Stomach (tissue), 19 donors: ENCODE measurements at places on chromosomes 16 and 17. TPM values are rescaled to one million over a fixed set of nuclear protein-coding genes. Genes with fewer than 3 reads are reported as not detected.

DNA sequence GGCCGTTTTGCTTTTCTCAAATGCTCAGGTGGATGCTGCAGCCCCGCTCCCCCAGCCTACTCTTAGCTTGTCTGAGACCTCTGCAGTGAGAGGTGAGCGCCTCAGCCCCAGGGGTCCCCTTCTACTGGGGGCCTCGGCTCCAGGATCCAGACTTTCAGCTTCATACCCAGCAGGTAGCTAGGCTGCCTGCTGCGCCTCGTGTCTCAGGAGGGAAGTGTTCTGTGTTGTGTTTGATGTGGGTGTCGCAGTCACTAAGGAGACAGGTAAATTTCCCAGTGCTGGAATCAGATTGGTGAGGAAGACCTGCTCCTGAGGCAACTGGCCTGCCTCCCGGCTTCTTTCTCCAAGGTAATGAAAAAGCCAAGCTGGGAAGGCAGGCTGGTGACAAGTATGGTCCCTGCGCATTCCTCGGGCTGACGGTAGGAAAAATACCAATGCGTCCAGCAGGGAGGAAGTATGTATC, 604.0 kb upstream of the SALL1 start:
- DNase-seq: no peak
- H3K36me3 ChIP-seq: no peaks in the 10 kb centered on the region
- H3K4me1 ChIP-seq: no peaks in the 10 kb centered on the region
- no peak overlapping the region for H3K4me3 ChIP-seq
- H3K27ac ChIP-seq: no peak overlapping the region
- H3K27me3 ChIP-seq: no peaks in the 10 kb centered on the region

The OTOA gene
- total RNA-seq: not detected

The OR4D1 gene
- total RNA-seq: not detected

DNA sequence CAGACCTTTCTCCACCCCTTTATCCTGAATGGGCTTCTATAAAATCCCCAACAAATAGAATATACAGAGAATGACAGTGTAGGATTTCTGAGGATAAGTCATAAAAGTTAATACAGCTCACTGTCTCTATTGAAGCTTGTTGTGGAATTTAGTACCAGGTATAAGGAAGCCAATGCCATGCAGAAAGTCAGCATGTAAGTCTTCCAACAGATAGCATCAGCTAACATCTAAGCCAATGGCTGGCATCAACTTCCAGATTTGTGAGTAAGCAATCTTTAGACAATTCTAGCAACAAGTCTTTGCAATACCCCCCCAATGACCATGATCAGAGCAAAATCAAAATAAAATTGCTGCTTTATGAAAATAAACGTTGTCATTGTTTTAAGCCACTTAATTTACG, 22.5 kb upstream of the LRRC37A3 start:
- H3K4me3 ChIP-seq: no peak overlapping the region
- H3K4me1 ChIP-seq: no peaks in the 10 kb centered on the region
- no peaks in the 10 kb centered on the region for H3K36me3 ChIP-seq
- H3K27ac ChIP-seq: no peak overlapping the region

The USP36 gene
- 36.4 TPM for total RNA-seq

GRCh38 chr16:50525716-50526115, 22.5 kb upstream of the NKD1 start:
- no peaks in the 10 kb centered on the region for H3K4me1 ChIP-seq
- no peak overlapping the region for H3K4me3 ChIP-seq

The SYCE1L gene
- total RNA-seq: not detected

- peak overlapping the region; percentile 42 for H3K27ac ChIP-seq
- DNase-seq: no peak
These were observed 1.3 kb downstream of the TTYH2 start for GRCh38 chr17:74214484-74215341.
